ENCODE measurements at places on chromosomes 6 and 20.

- DNase-seq = no peak
Measured at GRCh38 chr6:12029979-12030737, 18.0 kb downstream of the HIVEP1 start.

DNA sequence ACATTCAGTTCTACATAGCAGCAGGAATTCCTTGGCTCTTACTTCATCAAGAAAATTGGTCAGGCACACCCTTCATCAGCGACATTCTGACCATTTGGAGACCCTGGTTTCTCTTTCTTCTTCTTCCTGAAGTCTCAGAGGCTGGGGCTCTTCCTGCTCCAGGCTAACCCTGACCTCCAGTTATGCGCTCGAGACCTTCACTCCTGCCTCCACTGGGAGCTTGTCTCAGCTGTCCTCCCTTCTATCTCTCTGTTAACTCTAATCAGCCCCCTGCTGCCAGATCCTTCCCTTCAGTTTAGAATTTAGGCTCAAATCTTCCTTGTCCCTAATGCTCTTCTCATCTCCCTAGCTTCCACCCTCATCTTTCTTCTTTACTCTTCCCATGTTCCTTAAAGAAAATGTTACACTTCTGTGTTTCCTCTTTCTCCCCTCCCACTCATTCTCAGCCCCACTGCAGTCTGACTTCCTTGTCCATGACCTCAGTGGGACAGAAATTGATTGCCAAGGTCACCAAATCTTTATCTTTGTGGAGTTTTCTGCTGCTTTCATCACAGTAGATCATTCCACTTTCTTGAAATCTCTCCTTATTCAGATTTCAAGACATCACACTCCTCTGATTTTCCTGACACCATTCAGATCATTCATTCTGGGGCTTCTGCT is 8.4 kb upstream of the HLA-DOA start:
- DNase-seq = no peak

- DNase-seq = no peak
Measured at GRCh38 chr20:10060226-10060625, 25.4 kb downstream of the ANKEF1 start.

DNA sequence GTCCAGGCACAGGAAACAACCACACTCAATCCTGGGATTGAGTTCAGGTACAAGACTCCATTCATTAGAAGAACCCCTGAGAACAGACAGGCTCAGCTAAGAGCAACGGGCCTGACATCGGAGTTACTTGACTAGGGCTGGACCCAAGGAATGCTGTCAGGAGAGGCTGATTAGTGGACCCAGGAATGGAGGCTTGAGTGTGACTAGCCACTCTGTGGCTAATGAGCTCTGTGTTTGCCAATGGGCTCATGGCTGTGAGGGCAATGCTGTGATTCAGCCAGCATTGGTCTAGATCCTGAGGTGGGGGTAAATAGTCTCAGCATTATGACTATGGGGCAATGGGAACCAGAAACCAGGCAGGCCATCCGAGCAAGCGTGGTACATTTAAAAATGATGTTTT is 71.8 kb downstream of the RIOK1 start:
- DNase-seq = peak; percentile 10

- DNase-seq = peak; percentile 41
Measured at GRCh38 chr20:54479138-54479906, 3.9 kb downstream of the DOK5 start.

DNA sequence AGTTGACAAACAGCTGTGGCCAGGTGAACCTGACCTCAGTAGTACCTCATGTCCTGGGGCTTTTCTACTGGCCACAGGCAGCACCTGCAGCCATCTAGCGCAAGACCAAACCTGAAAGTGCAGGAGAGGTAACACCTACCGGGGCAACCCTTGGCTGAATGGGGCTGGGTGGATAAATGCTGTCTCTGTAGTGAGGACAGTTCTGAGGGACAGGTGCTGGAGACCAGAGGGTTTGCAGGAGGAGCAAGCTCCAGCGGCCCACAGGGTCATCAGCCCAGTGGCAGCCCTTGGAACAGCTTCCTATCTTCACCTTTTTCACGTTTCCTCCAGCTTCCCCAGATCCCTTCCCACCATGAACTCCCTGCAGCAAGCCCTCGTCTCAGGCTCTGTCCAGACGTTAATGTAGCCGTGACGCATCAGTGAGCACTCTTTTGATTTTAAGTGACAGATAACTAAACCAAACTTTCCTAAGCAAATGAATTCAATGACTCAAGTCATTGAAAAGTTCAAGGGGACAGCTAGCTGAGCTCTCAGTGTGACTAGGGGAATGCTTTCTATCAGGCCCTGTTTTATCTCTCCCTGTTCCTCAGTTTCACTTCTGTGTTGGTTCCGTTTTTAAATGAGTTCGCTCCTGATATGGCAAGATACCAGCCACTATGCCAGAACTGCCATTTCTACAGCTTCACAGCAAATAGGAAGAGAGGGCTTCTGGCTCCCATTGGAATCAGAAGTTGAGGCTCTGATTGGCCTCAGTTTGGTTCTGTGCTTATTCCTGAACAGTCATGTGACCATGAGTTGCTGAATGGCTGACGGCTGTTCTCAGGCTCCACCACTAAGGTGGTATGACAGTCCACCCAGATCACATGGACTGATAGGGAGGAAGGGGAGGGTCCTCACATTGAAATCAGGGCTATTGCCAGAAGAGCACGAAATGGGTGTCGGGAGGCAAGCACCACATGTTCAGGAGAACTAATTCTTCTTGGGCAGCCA is 12.1 kb upstream of the PFDN4 start:
- DNase-seq = no peak
